ENCODE measurements at places on chromosomes 5 and 9.

DNA sequence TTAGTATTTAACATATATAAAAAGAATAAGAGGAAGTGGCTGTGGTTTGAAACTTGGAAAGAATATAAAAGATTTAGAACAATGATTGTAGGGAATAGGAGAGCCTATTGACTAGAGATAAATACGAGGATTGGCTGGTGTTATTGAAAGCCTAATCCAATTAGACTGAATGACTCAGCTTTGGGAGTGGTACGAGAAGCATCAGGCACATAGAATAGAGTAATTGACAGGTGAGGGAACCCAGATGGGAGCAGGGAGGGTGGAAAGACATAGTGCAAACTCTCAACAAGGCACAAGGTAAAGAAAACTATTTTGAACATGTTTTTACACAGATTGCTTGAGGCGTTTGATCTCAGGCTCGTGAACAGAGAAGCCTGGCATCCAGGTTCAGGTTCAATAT is 338.9 kb upstream of the KLF9 start:
- DNase-seq, result no peak

DNA sequence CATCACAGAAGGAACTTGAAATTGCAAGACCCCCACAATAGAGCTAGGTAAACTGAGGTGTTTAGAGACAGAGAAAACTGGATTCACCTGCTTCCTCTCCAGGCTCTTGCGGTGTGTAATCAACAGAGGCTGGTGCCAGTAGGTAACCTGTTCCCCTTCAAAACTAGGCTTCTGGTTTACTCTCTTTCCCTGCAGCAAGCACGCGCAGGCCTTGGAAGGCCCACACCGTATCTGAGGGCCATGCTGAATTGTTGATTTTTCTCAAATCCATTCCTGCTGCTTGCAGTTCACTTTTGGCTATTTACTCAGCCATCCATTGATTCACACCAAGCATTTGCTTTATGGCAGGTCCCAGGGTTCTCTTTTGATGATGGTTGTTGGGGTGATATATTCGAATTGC is 667 bp upstream of the FRRS1L start:
- no peak for DNase-seq

- no peak for DNase-seq
Measured at GRCh38 chr5:150491876-150492275, 16.1 kb upstream of the NDST1 start.

GRCh38 chr9:75414371-75415160 is 326.3 kb downstream of the OSTF1 start:
- DNase-seq, result no peak

DNA sequence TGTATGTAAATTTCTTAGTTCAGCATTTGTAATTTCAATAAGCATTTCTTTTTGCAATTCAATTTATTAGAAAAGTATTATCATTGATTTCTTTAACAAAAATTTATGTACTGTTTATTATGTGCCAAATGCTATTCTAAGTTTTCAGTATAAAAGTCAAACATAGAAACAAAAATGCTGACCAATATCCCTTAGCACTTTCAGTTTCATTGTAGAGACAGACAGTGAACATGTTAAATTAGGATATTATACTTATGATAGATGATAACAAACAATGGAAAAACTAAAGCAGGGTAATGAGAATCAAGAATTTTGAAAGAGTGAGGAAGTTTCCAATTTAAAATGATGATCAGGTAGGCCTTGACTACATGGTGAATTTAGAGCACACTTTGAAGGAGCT is 1106.0 kb downstream of the TAF11L14 start:
- DNase-seq, result no peak

DNA sequence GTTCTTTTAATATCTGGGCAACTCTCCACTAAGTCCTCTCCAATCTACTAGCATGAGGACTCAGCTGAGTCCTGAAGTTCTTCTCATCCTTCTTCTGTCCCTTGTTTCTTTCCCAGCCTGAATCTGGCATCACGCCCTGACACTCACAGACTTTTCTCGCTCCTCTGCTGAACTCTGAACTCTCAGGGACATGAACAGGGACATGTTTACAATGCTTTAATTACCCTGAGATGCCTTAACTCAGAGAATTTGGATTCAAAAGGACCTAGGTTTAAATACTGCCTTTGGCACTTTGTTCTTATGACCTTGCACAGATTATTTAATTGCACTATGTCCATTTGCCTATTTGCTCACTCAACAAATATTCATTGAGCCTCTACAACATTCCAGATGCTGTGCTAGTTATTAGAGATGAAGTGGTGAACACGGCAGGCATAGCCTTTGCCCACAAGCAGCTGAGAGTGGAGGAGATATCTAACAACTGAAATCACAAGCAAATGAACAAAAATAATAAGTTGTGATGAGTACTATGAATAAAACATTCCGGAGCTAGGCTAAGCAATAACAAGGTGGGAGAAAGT is 106.0 kb downstream of the ADRB2 start:
- DNase-seq, result no peak

- no peak for DNase-seq
Measured at GRCh38 chr9:4309806-4310205, 9.9 kb upstream of the GLIS3 start.

Measured in ascending aorta (tissue), 2 donors.